ENCODE measurements at places on chromosomes 3 and 15.

DNA sequence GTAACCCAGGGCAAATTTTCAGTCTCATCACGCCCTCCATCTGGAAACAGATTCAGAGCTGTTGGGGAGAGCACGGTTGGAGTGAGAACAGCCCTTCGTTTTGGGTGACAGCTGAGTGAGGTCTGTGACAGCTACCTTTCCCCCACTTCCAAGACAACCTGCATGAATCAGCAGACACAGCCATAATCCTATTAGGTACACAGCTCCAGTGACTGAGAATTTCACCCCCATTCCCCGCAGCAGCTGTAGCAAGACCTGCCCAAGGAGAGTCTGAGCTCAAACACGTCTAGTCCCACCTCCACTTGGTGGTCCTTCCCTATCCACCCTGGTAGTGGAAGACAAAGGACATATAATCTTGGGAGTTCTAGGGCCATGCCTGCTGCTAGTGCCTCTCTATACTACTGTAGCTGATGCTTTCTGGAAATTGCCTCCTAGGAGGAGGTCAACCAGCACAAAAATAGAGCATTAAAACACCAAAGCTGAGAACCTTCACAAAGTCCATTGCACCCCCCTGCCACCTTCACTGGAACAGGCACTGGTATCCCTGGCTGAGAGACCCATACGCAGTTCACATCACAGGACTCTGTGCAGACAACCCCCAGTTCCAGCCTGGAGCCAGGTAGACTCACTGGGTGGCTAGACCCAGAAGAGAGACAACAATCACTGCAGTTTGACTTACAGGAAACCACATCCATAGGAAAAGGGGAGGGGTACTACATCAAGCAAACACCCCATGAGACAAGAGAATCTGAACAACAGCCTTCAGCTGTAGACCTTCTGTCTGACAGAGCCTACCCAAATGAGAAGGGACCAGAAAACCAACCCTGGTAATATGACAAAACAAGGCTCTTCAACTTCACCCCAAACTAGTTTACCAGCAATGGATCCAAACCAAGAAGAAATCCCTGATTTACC, 448.6 kb upstream of the CBLB start:
- no peak for DNase-seq

- DNase-seq = no peak
Measured at GRCh38 chr3:72659596-72659995, 188.6 kb downstream of the SHQ1 start.

DNA sequence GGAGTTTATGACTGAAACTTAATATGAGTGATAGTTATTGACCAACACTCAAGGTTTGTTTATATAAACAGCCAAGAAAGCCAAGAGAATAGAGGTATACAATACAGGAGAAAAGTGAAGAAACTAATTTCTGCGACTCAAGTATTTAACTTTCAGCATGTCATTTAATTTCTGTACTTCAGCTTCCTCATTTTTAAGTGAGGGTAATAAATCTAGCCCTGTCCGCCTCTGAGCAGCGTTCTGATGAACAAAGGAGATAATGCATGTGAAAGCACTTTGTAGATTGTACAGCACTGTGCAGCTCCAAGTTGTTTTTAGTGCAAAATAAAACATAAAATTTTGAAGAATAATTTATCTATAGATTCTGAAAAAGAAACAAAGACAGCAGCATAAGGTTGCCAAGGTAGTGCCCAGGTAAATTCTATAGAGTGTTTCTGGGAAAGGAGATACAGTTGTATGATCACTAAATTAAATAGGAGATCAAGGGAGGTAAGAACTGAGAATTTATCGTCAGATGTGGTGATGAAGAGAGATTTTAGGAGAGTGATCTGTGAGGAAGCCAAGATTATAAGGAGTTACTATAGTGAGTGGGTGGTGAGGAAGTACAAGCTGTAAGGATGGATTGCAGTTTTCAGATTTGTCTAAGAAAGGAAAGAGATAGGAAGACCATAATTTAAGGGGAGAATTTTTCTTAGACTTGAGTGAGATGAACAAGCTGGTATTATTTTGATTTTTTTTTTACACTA, 71.3 kb downstream of the RASA2 start:
- DNase-seq = no peak

GRCh38 chr3:175670557-175670956, 811.4 kb downstream of the NAALADL2 start:
- no peak for DNase-seq

DNA sequence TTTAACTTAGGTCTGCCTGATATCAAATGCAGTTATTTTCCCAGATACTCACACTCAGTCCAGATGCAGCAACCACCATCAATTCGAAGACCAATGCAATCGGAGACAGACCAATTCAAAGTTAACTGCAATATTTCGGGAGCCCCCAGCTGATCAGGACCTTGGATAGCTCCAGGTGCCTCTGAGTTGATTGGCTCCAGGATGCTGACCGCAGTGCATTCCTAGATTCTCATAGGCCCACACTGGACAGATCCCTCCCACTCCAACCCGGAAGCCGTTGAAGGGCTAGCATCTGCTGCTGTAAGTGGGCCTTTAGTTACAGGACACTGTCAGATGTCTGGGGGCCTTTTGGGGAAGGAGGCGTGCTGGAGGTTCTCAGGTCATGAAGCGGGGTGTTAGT, 89.5 kb upstream of the ATP2B2 start:
- no peak for DNase-seq

DNA sequence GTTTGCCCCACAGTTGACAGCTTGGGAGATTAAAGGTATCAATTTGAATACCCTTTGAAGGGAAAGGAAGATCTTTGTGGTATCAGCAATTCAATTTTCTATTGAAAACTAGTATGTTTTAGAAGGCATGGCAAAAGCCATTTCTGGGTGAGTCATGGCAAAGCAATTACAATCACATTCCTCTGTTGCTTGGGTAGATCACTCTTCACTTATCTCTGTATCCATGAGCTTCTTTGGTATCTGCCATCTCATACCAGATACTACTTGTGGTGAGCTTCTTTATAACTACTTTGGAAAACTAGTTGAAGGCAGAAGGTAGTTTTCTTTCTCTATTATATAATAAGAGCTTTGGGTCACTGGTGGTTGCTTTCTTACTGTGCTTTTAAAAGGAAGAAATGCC, 28.3 kb upstream of the LSAMP start:
- DNase-seq = no peak

DNA sequence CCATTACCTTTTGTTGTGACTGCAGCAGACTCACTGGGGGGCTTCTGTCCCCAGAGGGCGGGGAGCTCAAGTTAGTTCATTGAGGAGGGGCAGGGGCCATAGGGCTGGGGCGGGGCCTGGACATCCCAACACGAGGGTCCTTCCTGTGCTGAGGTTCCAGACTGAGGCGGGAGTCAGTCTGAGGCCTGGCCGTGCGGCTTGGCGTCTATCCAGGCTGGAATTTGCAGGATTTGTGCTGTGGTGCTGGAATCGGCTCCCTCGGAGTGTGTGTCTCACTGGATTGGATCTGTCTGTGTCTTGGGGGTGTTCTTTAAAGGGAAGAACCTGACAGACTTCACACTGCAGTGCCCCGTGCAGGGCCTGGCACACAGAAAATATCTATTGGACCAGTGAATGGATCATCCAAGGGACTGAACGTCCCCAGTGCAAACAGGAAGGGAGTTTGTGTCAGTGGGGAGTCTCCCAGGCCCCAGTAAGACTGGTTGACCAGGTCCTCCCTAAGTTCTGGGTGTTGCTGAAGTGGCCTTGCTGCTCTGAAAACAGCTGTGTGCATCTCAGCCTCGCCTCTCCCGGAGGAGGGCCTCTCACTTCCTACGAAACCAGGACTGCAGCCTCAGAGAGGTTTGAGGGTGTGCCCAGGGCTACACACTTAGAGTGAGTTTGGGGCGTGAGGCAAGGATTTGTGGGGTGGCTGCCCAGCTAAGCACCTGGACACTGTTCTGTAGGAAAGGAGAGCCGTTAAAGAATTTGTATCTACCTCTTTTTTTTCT, 26.1 kb downstream of the GOLGA6L2 start:
- DNase-seq = no peak

- DNase-seq = no peak
Measured at GRCh38 chr15:81812456-81812855, 233.4 kb downstream of the MEX3B start.

GRCh38 chr3:5140230-5140621, 18.1 kb downstream of the ARL8B start:
- no peak for DNase-seq

DNA sequence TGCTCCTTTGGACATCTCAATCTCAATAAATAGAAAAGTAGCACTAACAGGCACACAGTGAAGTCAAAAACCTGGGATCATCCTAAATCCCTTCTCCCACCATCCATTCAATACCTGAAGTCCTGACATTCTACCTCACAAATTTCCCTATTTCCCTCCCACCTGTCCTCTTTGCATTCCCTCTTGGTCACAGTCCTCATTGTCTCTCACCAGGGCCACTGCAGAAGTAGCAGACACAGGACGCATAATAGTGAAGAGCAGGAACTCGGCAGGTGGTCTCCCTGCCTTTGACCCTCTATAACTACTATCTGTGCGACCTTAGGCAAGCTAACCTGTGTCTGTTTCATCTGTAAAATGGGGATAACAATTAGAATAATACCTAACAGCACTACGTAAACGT, 2.3 kb downstream of the THOC7 start:
- DNase-seq = no peak

DNA sequence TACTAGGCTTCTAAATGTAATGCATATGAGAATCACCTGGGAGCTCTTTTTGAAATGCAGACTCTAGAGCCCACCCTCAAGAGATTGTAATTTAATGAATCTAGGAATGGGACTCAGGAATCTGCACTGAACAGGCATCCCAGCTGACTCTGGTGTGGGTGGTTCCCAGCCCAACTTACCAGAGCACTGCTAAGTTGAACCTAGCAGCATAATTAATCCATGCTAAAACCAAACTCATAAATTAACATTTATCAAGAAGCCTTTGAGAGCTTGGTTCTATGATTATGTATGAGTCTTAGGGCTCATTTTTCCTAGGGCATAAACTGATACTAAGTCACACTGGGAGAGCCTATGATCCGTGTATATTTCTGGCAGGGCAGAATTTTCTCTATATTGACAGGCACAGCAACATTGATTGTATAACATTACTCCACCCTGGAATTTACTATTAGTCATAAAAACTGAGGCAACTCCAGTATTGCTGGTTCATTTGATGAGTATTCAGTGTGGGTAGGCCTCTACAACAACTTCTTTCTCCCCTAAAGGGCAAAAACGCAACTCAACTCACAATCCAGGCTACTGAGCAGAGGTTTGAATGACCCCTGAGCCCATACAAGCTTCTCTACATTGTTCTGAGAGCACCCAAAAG, 10.7 kb upstream of the CSTA start:
- no peak for DNase-seq

DNA sequence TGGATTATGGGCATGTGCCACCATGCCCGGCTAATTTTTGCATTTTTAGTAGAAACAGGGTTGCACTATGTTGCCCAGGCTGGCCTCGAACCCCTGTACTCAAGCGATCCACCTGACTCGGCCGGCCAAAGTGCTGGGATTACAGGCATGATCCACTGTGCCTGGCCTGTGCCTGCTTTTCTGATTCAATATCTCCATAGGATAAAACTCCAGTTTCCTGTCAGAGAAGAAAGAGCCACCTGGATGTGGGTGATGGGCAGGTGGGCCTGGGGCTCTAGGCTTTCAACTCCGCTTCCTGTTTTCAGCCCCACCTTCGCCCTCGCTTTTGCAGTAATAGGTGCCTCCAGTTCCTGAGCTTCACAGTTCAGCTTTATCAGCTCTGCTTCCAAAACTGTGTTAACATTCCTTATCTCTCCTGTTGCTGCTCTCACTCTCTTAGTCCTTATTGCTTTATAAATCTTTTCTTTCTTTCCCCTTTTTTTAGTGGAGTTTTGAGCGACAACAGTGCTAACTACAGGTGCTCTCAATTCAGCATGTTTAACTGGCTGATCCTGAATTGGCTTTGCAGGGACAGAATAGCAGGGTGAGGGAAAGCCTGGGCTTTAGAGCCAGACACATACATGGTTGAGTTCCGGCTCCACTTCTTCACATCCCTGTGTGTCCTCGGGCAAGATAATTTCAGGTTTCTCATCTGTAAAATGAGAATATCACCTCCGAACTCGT, 21.1 kb upstream of the PDE8A start:
- DNase-seq = no peak

DNA sequence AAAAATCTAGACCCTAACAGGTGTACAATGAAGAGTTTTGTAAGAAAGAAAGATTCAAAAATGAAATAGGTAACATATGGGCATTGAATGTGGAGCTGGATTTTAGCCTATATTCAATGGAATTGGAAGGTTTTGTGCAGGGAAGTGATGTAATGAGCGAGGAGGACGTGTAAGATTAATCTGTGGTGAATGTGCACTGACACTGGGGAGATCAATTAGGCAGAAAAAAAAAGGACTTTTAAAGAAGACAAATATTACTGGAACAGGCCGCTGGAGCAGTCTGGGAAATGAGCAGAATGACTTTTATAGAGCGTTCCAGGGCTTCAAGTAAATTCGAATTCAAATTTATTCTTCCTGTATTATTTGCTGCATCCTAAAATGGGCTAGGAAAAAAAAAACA, 55.2 kb downstream of the PDIA5 start:
- no peak for DNase-seq

GRCh38 chr3:184677344-184678316, 34.2 kb downstream of the MAGEF1 start:
- DNase-seq = no peak

GRCh38 chr3:145243875-145244274, 917.1 kb downstream of the PLOD2 start:
- no peak for DNase-seq

DNA sequence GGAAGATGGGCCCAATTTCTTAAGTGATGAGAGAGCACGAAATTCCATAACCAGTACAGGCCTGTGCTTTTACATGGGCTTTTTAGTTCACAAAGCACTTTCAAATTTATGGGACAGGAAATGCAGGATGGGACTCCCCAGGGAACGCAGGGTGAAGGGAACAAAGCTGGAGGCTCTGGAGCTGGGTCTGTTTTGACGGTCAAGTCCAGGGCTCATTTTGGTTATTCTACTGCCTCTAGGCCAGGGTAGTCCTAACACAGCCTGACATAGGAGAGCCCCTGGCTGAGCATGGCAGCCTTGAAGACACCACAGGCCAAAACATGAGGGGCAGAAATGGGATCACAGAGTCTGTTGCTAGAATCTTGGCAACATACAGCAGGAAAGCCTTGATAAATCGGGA, 33.5 kb downstream of the HCLS1 start:
- DNase-seq = no peak

DNA sequence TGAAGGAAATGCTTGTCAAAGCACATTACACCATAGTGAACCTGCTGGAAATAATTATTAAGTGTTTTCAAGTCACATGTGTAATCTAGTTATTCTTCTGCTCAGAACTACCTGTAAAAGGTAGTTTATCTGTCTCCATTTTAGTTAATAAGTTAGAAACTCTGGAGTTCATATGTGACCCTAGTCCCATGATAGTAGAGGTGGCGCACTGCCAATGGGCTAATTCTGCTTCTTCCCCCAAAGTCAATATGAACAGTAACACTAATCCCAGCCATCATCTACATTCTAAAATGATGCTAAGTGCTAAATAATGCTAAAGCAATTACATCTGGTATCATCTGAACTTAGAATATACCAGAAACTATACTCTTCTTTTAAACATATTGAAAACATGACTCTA, 361.0 kb upstream of the NECTIN3 start:
- DNase-seq = no peak

GRCh38 chr15:74873756-74874424, 725 bp upstream of the SCAMP2 start:
- no peak for DNase-seq

GRCh38 chr3:94935738-94936580, 873.1 kb downstream of the NSUN3 start:
- DNase-seq = no peak
